Lower lobe of right lung (tissue), 2 donors: ENCODE measurements at places on chromosomes 5 and 9. TPM values are rescaled to one million over a fixed set of nuclear protein-coding genes. Genes with fewer than 3 reads are reported as not detected.
A peak's percentile ranks its signal among the peaks of the same experiment; 100 is the strongest.

Gene FNIP1
- 40.3 TPM for total RNA-seq

Gene CMYA5
- total RNA-seq = 2.0 TPM

Gene GRM6
- total RNA-seq = not detected

Gene KCNIP1
- 1.7 TPM for total RNA-seq

Gene EPB41L4B
- total RNA-seq = 12.1 TPM

Gene FRRS1L
- total RNA-seq = 0.06 TPM

DNA sequence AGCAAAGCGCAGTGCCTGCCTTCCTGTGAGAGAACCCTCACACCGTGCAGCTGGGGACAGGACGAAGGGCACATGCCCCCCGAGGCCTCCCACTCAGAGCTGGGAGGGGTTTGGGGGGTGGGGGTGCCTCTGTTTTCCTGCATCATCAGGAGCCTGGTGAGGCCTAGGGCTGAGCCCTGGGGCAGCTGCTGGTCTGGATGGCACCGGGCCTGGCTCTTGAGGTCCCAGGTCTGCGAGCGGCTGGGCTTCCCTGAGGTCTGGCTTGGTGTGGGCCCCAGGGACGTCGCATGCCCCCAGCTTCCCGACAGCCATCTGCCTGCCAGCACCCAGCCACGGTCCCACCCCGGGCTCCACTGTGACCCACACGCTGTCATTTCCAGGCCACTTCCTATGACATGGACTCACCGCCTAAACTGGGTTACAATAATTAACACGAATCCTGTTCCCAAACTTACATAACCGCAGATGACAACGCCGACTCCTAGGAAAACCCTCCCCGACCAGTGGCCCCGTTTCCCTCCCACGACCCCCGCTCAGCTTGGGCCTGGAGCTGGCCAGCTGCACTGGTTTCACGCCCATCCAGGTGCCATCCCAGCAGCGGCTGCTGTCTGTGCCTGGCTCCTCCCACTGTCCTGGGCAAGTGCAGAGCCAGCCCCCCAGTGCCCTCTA is 8.7 kb downstream of the NACC2 start:
- H3K36me3 ChIP-seq = peaks cover 4% of the 10 kb centered on the region
- H3K4me1 ChIP-seq = peaks cover 81% of the 10 kb centered on the region
- H3K27me3 ChIP-seq = no peaks in the 10 kb centered on the region
- DNase-seq = peak; percentile 49
- H3K27ac ChIP-seq = peak overlapping the region; percentile 46

DNA sequence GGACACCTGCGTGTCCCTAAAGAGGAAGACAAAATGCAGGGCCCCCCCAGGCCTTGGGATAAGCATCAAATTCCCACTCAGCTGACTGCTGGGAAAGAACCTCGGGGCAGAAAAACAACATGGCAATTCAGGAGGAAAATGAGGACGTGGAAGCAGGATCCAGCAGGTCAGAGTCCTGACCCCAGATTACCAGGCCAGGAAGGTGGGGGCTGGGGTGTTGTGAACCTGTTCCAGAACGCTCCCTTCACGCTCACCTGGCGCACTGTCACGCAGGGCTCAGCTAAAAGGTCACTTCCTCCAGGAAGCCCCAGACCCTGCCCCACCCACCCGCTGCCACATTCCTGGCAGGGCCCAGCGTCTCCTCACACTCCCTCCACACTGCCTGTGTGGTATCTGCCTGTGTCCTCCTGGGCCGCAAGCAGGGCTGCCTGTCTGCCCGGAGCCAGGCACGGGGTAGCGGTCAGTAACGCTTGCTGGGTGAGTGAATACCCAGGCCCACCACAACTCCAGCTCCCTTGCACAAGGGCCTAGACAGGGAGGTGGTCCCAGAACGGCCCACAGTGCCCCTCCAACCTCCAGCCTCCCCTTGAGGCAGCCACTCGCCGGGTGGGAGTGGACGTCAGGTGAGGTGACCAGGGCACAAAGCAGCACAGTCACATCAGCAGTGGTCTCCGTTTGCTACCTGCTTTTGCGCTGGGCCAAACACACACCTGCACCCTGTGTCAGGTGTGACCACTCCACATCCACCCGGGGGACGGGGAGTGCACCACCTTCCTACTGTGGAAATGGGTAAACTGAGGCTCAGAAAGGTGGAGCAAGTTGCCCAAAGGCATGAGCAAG is 18.1 kb downstream of the VAV2 start:
- H3K27ac ChIP-seq = no peak overlapping the region
- peaks cover 13% of the 10 kb centered on the region for H3K4me1 ChIP-seq
- no peak overlapping the region for H3K4me3 ChIP-seq
- no peaks in the 10 kb centered on the region for H3K36me3 ChIP-seq
- peak; percentile 46 for DNase-seq

DNA sequence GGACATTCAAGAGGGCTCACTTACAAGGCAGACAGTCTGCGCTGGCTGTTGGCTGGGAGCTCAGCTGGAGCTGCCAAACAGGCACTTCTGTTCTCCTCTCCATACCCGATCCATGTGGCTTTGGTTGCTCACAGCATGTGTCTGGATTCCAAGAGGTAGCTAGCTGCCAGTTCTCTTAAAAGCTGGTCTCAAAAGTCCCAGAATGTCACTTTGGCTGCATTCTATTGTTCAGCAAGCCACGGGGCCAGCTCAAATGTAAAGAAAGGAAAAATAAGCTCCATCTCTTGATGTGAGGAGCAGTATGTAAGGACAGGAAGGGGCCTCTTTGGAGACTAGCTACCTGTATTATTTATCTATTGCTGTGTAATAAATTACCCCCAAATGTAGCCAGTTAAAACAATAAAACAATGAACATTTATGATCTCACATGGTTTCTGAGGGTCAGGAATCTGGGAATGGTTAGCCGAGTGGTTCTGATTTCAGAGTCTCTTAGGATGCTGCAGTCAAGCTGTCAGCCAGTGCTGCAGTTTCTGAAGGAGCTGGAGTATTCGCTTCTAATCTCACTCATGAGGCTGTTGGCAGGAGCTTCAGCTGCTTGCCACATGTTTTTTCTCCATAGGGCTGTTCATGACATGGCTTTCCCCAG is 112.7 kb upstream of the CLINT1 start:
- no peaks in the 10 kb centered on the region for H3K36me3 ChIP-seq
- H3K27me3 ChIP-seq = no peaks in the 10 kb centered on the region
- DNase-seq = no peak
- H3K27ac ChIP-seq = no peak overlapping the region
- no peak overlapping the region for H3K4me3 ChIP-seq
- no peaks in the 10 kb centered on the region for H3K4me1 ChIP-seq

DNA sequence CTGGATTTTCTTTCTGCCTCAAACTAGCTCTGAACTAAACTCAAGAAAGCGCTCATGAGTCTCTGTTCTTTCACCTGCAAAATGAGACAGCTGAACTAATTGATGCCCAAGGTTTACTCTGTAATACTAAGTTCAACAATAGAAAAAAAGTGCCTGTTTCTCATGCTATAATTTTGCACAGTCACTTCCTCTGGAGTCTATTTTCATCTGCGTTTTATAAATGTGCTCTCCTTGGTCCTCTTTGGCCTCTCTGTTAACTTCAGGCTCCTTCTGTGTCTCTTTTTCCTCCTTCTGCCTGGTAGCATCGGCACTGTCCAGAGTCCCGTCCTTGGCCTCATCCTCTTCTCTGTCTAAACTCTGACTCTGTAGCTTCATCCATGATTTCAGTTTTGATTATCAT is 311.9 kb upstream of the TLE4 start:
- H3K27ac ChIP-seq = no peak overlapping the region
- DNase-seq = no peak
- no peaks in the 10 kb centered on the region for H3K36me3 ChIP-seq
- H3K27me3 ChIP-seq = peaks cover 22% of the 10 kb centered on the region
- H3K4me3 ChIP-seq = no peak overlapping the region

DNA sequence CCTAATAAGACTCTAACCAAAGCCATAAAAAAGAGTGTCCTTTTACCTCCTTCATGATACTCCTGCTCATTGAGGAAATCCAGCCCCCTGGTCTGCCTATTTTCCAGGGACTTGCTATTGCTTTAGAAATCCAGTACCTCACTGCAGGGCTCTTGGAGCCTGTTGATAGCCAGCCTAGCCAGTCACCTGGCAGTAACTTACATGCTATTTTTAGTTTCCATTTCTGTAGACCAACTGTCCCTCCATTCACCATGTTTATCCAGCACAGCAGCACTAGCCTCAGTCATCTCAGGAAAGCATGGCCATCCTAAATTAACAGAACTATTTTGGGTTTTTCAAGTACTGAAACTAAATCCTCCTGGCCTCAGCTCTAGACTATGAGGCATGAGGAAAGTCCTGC is 91.5 kb upstream of the PHF24 start:
- no peak for DNase-seq
- H3K4me3 ChIP-seq = no peak overlapping the region
- H3K27ac ChIP-seq = no peak overlapping the region
- no peaks in the 10 kb centered on the region for H3K36me3 ChIP-seq
- H3K4me1 ChIP-seq = no peaks in the 10 kb centered on the region

- DNase-seq = no peak
- H3K27me3 ChIP-seq = no peaks in the 10 kb centered on the region
- H3K4me3 ChIP-seq = no peak overlapping the region
- no peak overlapping the region for H3K27ac ChIP-seq
These were observed 609.6 kb downstream of the TAF11L14 start for GRCh38 chr5:18243846-18244245.

- H3K4me3 ChIP-seq = no peak overlapping the region
- no peak for DNase-seq
- no peaks in the 10 kb centered on the region for H3K27me3 ChIP-seq
- peaks cover 7% of the 10 kb centered on the region for H3K36me3 ChIP-seq
- H3K4me1 ChIP-seq = peaks cover 68% of the 10 kb centered on the region
These were observed 69.3 kb downstream of the DAPK1 start for GRCh38 chr9:87567001-87567400.

DNA sequence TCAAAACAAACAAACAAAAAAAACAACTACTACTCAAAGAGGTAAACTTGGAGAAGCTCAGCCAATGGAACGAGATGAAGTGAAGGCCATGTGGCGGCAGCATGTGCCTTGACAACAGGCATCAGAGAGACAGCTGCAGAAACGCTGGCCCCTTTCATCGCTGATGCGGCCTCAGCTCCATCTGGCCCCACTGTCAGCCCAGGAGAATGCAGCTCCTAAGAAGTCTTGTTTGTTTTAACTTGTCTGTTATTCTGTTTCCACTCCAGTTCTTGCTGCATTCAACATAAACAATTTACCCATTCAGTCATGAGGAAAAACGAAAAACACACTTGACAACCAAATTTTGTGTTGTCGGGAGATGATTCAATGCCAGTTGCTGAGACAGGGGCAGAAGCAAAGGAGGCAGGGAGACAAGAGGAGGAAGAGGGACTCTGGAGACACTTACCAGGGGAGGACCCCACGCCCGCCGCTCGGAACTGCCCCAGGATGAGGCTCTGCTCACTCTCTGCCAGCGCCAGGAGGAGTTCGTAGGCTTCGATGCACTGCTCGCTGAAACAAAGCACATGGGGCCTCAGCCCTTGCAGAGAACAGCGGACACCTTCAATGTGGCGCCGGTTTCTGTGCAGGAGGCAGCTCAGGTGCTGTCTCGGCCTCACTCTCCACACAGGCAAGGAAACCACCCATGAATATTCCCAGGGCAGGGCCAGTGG is 91.2 kb downstream of the DCP2 start:
- peaks cover 28% of the 10 kb centered on the region for H3K36me3 ChIP-seq
- H3K4me1 ChIP-seq = no peaks in the 10 kb centered on the region
- H3K4me3 ChIP-seq = no peak overlapping the region
- no peak for DNase-seq

- no peaks in the 10 kb centered on the region for H3K4me1 ChIP-seq
- H3K27ac ChIP-seq = no peak overlapping the region
- DNase-seq = no peak
- H3K4me3 ChIP-seq = no peak overlapping the region
- no peaks in the 10 kb centered on the region for H3K36me3 ChIP-seq
- H3K27me3 ChIP-seq = no peaks in the 10 kb centered on the region
These were observed 78.5 kb upstream of the SPATA31D4 start for GRCh38 chr9:81849631-81850259.

DNA sequence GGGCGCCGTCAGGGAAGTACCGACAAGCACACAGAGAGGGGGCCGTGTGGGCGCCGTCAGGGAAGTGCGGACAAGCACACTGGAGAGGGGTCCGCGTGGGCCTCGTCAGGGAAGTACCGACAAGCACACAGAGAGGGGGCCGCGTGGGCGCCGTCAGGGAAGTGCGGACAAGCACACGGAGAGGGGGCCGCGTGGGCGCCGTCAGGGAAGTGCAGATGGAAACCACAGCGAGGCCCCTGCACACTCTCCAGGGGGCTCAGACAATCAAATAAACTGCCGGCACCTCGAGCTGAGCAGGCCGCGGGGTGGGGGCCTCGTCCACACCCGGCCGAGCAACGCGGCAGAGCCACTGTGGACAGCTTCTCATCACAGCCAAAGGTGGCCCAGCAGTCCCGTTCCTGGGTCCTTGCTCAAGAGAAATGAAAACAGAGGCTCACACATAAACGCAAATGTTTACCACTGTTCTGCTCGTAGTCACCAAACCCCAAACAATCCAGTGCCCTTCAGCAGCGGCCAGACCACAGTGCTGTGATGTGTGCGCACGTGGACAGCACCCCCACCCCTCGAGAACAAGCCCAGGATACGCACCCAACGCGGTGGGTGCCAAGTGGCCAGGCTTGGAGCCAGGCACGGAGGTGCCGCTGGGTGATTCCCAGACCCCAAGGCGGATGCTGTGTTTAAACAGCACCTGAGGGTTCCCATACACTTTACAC is 24.7 kb downstream of the TPPP start:
- H3K27ac ChIP-seq = no peak overlapping the region
- H3K4me3 ChIP-seq = no peak overlapping the region
- peaks cover 29% of the 10 kb centered on the region for H3K36me3 ChIP-seq
- H3K4me1 ChIP-seq = peaks cover 24% of the 10 kb centered on the region
- H3K27me3 ChIP-seq = no peaks in the 10 kb centered on the region
